T-helper 1 cell (primary cell): ENCODE measurements at places on chromosomes 12 and 14.

- DNase-seq, result peak; percentile 43
These were observed 92.9 kb downstream of the TMEM30B start for GRCh38 chr14:61188196-61188595.

DNA sequence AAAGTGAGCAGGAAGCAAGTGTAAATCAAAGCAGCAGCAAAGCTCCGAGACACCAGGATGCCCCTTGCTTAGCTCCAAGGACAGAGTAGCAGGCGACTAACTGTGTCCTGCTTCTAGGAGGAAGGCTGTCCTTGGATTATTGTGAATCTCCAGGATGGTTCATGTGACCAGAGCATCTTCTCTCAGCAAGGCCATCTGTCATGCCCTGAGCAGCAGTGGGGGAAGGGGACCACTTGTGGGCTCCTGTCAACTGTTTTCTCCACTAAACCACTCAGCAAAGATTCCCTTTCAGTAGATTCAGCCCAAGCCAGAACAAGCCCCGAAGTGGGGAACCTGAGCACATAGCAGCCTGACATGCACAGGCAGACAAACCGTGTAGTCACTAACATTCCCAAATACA, 19.4 kb downstream of the MAP3K9 start:
- no peak for DNase-seq

- DNase-seq, result no peak
These were observed 30.7 kb downstream of the TESC start for GRCh38 chr12:117068492-117068891.

GRCh38 chr12:32605326-32606095, 73.6 kb upstream of the DNM1L start:
- DNase-seq, result no peak

DNA sequence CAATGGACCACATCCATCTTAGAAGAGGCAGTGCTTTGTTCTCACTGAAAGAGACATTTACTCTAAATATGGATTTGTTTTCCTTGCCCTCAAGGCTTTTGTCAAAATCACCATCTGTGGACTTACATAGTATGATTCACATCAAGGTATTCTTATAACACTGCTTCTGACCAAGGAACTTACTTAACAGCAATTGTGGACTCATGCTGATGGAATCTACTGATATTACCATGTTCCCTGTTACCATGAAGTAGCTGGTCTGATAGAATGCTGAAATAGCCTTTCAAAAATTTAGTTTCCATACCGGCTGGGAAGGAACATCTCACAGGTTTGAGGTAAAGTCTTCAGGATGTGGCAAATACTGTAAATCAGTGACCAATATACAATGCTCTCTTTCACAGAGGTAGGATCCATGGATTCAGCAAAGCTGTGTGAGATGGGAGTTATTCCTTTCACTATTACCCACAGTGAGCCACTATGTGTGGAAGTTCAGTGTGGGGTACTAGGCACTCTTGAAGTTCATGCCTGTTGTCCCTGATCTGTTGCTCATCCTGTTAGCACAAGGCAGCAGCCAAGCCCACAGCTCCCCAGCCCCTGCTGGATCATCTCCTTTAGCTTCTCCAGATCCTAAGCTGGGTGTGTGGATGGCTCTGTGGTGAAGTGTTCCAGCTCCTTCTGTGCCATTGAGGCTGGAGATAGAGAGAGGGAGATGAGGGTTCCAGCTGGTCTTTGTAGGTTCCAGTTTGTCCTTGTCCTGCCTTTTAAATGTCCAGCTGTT, 126.4 kb downstream of the ATP23 start:
- DNase-seq, result no peak

DNA sequence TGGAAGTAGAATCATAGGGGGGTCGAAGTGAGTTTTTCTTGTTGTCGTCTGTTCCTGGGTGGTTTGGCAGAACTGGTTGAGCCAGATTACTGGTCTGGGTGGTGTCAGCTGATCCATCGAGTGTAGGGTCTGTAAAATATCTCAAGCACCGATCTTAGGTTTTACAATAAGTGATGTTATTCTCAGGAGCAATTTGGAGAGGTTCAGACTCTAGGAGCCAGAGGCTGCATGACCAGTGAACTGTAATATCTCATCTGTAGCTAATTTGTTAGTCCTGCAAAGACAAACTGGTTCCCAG, 9.7 kb upstream of the SERPINA1 start:
- DNase-seq, result no peak

GRCh38 chr14:77638771-77639171, 22.3 kb upstream of the SPTLC2 start:
- no peak for DNase-seq

- DNase-seq, result no peak
These were observed 69.8 kb downstream of the LIN7A start for GRCh38 chr12:80867941-80868340.
